Activated CD8-positive, alpha-beta memory T cell treated with anti-CD3 and anti-CD28 coated beads for 24 hours (primary cell): ENCODE measurements at places on chromosomes 2 and 18.

GRCh38 chr2:199130501-199130900 lies 327.2 kb downstream of the SATB2 start:
- DNase-seq, result no peak

DNA sequence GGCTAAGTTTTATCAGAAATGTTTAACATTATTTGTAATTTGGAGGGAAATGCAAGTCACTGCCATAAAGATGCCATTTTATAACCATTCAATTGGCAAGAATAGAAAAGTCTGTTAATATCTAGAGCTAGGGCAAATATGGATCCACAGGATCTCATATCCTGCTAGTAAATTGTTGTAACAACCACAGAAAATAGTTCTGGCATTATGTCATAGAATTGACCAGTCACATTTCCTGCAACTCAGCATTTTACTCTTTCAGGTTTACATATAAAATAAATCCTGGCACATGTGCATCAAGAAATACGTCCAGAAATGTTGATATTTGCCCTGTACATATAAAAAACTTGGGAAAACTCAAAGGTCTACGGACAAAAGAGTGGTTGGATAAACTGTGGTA lies 32.9 kb downstream of the OSBPL6 start:
- no peak for DNase-seq

- DNase-seq, result no peak
These were observed 14.0 kb upstream of the IL1B start for GRCh38 chr2:112850588-112850987.

DNA sequence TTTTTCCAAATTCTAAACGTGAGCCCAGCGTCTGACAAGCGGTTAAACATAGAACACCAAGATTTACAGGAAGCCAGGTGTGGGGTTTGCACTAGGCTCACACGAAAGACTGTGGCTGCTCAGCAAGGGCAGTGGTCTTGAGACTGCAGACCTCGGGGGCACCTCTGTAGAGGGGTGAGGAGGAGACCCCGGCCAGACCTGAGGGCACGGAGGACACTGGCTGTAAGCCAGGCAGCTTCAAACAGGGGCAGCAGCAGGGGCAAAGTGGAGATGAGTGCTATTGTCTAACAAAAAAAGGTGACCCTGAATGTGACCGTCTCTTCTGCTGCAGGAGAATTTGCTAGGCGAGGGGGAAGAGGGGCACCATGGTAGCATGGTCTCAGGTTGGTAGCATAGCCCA lies 140.3 kb downstream of the CYP26B1 start:
- no peak for DNase-seq

DNA sequence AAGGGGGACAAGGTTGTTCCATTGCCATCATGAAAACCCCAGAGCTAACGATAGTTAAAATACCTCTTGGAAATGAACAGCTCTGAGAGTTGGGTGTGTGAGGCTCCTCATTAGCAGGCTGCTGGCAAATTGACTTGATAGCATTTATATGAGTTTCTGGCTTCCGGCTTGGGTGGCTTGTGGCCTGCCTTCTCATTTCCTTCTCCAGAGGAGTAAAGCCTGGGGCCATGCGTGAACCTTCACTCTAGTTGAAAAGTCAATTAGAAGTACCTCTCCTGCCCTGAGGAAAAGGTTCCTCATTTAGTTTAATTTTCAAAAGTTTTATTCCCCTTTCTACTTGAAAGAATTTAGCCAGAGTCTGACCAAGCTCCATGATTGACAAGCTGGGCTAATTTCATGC lies 67.1 kb downstream of the MGAT5 start:
- no peak for DNase-seq

GRCh38 chr2:191533693-191534180 lies 144.2 kb upstream of the NABP1 start:
- DNase-seq, result no peak

DNA sequence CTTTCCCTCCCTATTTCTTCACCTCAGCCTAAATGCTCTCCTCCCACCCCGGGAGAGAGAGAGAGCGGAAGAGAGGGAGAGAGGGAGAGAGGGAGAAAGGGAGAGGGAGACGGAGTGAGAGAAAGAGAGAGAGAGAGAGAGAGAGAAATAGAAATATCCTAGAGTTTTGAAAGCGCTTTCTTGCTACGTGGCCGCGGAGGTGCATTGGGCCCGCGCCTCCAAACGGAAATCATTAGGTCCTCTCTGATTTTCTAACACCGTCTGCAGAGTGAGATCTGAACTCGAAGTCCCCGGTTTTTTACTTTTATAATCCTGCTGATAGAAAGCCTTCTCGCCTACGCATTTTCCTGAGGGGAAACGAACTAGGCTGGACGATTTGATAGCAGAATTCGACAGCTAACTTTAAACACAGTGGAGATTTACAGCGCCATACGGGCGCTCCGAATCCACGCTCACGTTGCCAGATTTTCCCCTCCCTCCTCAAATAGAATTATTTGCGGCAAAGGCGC lies 903 bp upstream of the EVX2 start:
- DNase-seq, result no peak

- no peak for DNase-seq
These were observed 344.8 kb downstream of the MTX2 start for GRCh38 chr2:176614049-176614448.

DNA sequence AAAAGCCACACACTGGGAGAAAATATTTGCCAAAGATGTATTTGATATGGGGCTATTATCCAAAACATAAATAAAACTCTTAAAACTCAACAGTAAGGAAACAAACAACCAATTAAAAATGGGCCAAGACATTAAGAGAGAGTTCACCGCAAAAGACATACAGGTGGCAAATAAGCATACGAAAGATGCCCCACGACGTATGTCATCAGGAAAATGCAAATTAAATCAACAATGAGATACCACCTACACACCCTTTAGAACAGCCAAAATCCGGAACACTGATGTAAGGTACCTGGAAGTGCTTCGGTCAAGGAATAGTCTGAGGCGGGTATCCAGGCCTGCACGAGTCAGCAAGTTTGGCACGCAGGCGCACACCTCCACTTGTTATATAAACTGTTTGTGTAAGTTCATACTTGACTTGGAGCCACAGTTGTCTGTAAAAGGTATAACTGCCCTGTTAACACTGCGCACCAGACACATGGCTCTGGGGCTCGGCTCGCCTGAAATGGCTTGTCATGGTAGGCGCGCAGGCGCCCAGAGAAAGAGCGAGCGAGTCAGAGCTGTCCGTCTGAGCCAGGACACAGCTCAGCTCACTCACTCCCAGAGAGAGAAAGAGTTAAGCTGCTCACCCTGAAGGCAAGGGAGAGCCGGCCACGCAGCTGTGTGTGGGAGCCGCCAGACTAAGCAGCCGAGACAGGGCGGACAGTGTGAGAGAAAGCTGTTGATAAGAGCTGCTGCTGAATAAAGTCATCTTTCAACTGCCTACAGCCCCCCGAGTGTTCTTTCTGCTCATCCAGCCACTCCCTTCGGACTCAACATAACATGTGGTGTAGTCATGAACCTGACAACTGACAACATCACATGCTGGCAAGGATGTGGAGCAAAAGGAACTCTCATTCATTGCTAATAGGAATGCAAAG lies 87.3 kb downstream of the HNRNPLL start:
- DNase-seq, result no peak

DNA sequence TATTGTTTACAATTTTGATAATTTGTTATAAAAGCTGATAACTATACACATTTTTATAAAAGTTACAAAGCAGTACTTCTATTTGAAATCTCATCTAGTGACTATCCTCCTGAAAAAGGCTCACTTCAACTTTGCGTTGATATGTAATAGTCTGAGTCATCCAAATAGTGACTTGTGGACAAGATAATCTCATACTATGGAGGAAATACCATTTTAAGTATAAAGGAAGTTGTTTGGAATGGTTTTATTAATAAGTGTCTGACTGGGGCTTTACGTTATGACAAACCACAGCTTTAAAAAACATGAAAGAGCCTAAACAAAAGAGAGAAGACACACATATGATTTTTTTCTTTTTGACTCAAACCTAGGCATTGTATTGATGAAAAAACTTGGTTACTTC lies 272.3 kb upstream of the COL3A1 start:
- no peak for DNase-seq

GRCh38 chr2:182890773-182891378 lies 24.4 kb upstream of the FRZB start:
- DNase-seq, result no peak

GRCh38 chr18:79799619-79800370 lies 2.1 kb downstream of the KCNG2 start:
- DNase-seq, result no peak

- DNase-seq, result no peak
These were observed 564.2 kb downstream of the TSN start for GRCh38 chr2:122319539-122320132.

DNA sequence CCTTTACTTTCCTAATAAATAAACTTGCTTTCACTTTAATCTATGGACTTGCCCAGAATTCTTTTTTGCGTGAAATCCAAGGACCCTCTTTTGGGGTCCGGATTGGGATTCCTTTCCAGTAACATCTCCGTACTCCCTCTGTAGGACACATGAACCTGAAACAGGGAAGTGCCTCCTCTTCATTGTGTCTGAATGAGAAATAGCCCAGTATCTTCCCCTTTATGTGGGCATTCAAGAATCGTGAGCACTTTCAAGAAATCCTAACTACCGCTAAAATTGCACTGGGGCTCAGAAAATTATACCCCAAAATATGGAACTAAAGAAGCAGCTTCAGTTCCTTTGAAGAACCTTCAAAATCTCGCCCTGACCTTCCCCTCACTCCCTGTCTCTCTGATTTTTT lies 7.8 kb upstream of the POMC start:
- no peak for DNase-seq

- no peak for DNase-seq
These were observed 73.6 kb upstream of the EPC2 start for GRCh38 chr2:148570989-148571388.

DNA sequence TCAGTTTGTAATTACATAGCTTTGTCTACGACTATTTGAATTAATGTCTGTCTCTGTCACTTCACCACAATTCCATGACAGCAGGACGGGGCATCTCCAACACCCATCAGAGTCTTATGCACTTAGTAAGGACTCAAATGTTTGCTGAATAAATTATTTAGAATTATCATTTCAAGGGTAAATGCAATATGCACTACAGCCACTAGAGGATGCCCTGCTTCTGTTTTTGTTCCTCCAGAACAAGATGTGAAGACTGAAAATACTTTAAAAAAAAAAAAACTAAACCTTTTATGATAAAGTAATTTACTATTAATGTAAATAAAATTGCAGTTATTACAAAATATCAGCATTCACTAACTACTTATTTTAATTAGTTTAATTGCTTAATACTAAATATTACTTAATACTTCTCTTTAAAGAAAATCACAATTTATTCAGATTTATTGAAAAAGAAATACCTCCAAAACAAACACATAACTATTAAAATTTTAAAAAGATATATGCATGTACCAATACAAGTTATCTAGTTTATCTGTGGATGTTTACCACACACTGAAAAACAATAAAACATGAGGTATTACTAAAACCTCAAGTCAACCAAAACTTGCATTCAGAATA lies 3.2 kb downstream of the PIGN start:
- DNase-seq, result no peak

DNA sequence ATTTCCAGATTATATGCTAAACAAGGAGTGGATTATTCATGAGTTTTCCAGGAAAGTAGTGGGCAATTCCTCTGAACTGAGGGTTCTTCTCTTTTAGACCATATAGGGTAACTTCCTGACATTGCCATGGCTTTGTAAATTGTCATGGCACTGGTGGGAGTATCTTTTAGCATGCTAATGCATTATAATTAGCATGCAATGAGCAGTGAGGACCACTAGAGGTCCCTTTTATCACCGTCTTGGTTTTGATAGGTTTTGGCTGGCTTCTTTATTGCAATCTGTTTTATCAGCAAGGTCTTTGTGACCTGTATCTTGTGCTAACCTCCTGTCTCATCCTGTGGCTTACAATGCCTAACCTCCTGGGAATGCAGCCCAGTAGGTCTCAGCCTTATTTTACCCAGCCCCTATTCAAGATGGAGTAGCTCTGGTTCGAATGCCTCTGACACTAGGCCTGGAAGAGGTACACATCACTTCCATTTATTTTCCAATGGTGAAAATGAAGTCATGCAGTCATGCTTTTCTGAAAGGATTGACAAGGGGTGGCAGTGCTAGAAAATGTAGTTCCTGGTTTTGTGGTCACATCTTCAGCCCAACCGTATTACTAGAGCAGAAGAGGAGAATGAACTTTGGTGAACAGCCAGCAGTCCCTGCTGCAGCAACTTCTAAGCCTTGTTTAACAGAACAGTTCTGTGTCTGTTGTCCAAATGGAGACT lies 26.6 kb upstream of the ITGA4 start:
- no peak for DNase-seq

- DNase-seq, result no peak
These were observed 23.1 kb downstream of the COL3A1 start for GRCh38 chr2:188997263-188997662.

DNA sequence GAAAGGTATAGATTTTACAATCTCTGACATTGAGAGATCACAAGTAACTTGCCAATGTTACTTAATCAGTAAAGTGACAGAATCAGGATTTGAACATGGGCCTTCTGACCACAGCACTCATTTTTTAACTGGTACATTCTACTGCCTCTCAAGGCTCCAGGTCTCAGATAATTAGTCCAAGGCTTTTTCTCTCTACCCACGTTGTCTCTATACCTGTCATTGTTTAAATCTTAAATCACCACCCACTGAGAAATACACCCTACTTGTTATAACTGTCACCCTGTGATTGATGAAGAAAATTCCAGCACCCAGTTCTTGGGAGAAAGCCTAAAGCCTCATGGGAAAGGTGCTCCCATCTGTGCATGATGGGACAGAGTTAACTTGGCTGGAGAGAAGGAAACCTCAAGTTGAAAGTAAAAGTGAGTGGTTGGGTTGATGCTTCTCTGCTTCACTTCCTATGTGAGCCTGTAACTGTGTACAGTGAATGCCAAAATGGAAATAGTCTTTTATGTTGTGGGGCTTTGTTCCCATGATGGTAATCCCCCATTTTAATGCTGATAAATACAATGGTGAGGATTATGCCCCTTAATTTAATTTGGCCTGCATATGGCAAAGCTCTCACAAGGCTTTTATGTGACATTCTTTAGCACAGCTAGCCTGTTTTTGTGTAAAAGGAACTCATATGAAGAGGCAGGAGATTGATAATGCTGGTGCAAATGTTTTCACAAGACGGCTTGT lies 190.1 kb upstream of the SP5 start:
- DNase-seq, result no peak
